ENCODE measurements at places on chromosomes 4 and X. TPM values are rescaled to one million over a fixed set of nuclear protein-coding genes. Genes with fewer than 3 reads are reported as not detected.

GRCh38 chr4:136831553-136831952 is 700.7 kb downstream of the PCDH18 start:
- no peak for DNase-seq

- no peak for DNase-seq
Observed at GRCh38 chrX:31178064-31178768, 106.4 kb upstream of the FTHL17 start.

GRCh38 chrX:34406580-34406979 is 250.5 kb downstream of the TMEM47 start:
- DNase-seq: no peak

GRCh38 chr4:165556383-165556782 is 177.6 kb downstream of the CPE start:
- no peak for DNase-seq

GRCh38 chr4:151314010-151314355 is 11.4 kb downstream of the SH3D19 start:
- DNase-seq: no peak

Gene STK32B
- total RNA-seq: 3.5 TPM

Gene SLITRK4
- total RNA-seq: 6.0 TPM

GRCh38 chrX:129661369-129661768 is 6.6 kb upstream of the APLN start:
- DNase-seq: no peak

GRCh38 chr4:18057821-18058533 is 36.4 kb upstream of the LCORL start:
- DNase-seq: no peak

Gene POU3F4
- total RNA-seq: not detected

Gene PASD1
- total RNA-seq: not detected

Gene XK
- not detected for total RNA-seq

- no peak for DNase-seq
Observed at GRCh38 chrX:9927698-9928482, 39.3 kb upstream of the CLDN34 start.

Gene GPR173
- total RNA-seq: 1.9 TPM
